Jurkat, Clone E6-1 (cell line): ENCODE measurements at places on chromosomes 3 and 15.

- DNase-seq, result peak; percentile 62
Observed at GRCh38 chr3:49017971-49018706, at the start of gene DALRD3. Gene DALRD3 (minus strand): TSS chr3:49018580. CDS start chr3:49018564, 16 bp downstream.

GRCh38 chr3:13114811-13115575, 41.8 kb upstream of the IQSEC1 start:
- no peak for DNase-seq

- no peak for DNase-seq
Observed at GRCh38 chr15:66505430-66505811, 295 bp downstream of the ZWILCH start.

- DNase-seq, result no peak
Observed at GRCh38 chr3:170740726-170741591, 129.0 kb downstream of the RPL22L1 start.

DNA sequence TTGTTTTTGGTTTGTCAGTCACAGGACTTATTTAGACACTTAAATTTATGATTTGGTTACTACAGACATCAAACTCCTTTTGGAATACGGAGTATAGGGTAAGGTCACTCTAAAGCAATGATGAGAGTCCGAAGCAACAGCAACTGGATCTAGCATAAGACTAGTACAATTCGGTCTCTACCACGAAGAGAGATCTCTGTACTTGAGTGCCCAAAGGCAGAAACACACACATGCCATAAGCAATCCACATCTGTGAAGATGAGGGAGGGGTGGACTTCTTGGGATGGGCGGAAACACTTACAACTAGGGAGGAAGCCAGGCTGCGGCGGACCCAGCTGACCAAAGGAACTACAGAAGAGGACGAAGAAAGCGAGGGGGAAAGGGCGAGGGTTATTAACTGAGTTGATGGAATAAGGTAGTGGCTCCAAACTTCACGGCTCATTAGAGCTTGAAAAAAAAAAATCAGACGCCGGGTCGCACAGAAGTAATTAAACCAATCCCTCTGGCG, 595 bp downstream of the DPH6 start:
- DNase-seq, result peak; percentile 25

DNA sequence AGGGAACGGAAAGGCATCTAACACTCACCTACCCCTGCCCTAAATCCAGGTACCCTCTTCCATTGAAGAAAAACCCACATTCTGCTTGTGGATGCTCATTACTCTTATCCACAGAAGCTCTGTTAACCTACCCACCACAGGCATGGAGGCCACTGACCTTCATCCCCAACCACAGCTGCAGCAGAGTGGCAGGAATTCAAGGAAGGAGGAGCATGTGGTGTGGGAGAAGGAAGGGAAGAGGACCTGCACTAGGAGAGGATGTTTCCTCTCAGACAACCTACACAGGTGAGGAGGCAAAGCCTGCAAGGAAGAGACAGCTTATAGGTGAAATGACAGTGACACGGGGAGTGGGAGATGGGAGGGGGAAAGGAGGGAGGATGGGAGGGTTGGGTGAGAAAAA, 192.5 kb upstream of the TSC22D2 start:
- DNase-seq, result no peak

DNA sequence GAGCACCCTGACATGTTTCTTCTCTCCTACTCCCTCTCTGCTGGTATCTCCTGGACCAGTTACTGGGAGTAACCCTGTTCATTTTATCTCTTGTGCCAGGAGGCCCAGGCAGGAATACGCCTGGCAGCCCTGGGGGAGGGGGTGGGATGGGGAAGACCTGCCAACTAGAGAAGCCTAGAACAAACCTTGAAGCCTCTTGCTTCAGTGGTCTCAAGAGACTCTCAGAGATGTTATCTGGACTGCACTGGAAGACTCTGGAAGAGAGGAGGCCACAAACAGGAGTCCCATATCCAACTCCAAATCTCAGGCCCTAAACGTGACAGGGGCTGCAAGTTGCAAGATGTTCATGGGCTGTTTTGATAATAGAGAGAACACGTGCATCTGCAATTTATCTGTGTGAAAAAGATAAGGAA, at the start of gene EPB42:
EPB42 (minus strand) TSS at position 28 of the 413 bp plus-strand sequence. CDS start 193 bp downstream, outside the sequence.
- DNase-seq, result no peak

DNA sequence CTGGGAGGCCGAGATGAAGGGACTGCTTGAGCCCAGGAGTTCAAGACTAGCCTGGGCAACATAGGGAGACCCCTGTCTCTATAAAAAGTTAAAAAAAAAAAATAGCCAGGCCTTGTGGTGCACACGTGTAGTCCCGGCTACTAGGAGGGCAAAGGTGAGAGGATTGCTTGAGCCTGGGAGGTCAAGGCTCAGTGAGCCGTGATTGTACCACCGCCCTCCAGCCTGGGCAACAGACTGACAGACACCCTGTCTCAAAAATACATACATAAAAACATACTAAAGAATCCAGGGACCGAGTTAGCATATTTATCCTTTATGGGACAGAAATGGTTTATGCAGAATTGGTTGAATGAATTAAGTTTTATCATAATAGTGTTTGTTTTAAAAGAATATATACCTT, 13.7 kb downstream of the SIAH2 start:
- no peak for DNase-seq
